ENCODE measurements at places on chromosomes 12 and 14. TPM values are rescaled to one million over a fixed set of nuclear protein-coding genes. Genes with fewer than 3 reads are reported as not detected.
A peak's percentile ranks its signal among the peaks of the same experiment; 100 is the strongest.

GRCh38 chr12:52612431-52613383, 5.7 kb downstream of the KRT73 start:
- DNase-seq: no peak

The GOLGA5 gene
- total RNA-seq: 41.7 TPM

DNA sequence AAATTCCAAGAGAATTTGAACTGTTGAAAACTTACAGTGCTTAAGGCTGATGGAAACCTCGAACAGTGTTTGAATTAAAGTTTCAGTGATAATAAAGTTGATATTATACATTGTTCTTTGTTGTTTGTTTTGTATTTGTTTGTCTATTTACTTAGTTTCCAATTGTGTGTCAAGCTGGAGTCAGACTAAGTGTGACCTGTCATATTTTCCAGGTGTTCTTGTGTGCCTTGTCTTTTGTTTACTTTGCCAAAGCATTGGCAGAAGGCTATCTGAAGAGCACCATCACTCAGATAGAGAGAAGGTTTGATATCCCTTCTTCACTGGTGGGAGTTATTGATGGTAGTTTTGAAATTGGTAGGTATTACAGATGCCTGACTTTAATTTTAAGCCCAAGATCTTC, 6.0 kb downstream of the SLCO1C1 start:
- no peak for DNase-seq

- DNase-seq: no peak
Observed at GRCh38 chr14:48125654-48126053, 450.2 kb upstream of the MDGA2 start.

The MYH6 gene
- not detected for total RNA-seq

DNA sequence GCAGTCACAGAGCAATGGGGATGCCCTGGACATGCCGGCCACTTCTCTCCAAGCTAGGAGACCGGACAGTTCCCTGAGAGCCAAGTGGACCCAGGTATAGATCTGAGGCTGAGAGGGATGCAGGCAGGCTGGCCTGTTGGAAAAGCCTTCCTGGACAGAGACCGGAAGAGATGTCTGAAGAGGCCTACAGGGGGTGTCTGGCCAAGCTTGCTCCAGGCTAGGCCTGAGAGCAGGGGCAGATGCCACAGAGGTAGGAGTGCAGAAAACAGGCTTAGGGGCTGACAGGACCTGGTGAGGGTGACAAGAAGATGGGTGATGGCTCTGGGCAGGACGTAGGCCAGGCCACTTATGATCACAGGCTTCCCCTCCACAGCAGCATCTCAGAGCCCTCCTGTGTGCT, 30.2 kb downstream of the ARL6IP4 start:
- DNase-seq: no peak

DNA sequence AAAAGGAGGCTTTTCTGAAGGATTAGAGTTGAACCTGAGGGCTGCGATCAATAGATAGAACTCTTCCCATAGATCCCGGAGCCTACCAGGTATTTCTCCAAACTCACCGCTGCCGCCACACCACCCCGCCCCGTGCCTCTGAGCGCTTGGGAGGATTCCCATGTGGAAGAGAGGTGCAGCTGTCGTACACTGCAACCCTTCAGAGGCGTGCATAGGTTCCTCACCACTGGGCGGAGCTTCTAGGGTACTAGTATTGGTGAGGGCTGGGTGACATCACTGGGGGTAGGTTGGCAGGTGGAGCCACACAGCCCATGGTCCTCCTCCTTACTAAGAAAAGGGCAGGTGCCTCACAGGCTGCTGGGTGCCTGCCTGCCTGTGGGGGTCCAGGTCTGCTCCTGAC, 127.0 kb downstream of the TSPAN9 start:
- no peak for DNase-seq

DNA sequence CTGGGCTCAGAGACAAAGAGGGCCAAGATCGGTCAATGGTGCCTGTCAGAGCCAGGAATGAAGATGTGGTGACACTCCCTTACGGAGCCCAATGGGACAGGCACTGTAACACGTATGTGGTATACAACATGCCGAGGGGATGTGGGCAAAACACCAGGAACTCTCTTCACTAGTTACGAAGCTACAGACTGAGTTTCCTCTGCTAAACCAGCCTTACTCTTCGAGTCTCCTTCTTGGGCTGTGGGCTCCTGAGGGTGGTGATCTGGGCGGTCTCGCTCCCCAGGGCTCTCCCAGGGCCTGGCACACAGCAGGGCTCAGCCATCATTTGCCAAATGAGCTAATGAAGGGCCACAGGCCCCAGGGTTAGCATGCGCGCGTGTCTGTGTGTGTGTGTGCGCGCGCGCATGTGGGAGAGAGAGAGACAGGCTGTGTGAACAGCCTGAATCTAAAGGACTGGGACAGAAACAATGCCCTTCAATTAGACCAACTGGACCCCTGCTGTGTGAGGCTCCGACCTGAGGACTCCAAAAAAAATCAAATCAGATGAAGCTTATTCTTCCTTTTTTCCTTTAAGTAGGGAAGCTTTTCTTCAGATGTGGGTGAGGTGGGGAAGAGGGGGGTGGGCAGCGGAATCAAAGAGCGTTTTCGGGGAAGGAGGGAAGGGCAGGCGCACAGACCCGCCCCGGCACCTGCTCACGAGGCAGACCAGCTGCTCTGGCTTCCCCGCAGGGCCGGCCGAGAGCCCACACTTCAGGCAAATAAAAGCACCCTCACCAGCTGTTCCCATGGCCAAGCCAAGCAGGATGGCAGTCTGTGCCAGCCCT, 42.5 kb downstream of the CCDC88C start:
- no peak for DNase-seq

- DNase-seq: no peak
Observed at GRCh38 chr12:26043135-26044006, 81.5 kb downstream of the BHLHE41 start.

The NTF3 gene
- not detected for total RNA-seq

DNA sequence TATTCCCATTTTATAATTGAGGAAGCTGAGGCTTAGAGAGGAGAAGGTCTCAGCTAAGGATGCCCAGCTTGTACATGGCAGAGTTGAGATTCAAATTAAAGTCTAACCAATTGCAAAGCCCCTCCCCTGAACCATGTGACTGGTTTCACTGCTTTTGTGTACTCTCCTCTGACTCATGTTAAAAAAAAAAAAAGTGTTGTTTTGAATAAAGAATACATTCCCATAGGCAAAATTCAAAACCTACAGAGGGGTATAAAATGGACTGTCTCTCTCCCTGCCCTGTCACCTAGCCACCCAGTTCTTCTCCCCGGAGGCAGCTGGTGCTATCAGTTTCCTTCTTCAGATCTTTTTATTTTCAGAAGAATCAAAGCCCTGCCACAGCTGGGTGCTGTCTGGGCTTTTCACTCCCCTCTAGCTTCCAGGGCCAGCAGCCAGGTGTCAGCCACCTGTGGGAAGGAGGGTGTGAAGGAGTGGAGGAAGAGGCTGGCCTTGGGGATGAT, 5.4 kb downstream of the PSMD9 start:
- peak; percentile 31 for DNase-seq

DNA sequence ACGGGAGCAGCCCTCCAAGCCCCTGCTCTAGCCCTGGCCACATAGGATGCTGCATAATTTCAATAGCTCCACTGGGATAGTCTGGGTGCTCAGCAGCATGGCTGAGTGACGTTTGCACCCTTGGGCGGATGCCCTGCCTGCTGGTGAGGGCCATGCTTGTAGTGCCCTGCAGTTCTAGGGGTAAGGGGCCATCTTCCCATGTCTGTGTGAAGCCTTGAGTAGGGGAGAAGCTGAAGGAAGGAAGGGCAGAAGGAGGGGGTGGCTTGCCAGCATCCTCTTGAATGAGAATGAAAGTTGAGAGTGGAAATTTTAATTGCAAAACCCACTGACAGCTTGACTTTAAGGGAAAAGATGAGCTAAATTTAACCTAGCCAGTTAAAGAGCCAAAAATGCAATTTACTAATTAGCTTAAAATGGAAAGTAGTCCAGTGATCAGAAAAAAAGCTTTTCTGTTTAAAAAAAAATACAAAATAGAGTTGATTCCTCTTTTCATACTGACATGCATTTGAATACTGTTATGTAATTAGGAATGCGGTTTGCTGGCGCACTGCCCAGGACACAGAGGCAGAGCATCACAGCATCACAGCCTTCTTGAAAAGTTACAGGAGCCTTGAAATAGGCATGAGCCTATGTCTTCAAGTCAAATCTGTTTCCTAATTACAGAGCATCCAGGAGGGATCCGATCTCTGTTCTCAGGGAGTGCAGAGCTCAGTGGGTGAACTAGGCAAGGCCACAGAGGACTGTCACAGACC, 18.5 kb upstream of the EML1 start:
- no peak for DNase-seq

DNA sequence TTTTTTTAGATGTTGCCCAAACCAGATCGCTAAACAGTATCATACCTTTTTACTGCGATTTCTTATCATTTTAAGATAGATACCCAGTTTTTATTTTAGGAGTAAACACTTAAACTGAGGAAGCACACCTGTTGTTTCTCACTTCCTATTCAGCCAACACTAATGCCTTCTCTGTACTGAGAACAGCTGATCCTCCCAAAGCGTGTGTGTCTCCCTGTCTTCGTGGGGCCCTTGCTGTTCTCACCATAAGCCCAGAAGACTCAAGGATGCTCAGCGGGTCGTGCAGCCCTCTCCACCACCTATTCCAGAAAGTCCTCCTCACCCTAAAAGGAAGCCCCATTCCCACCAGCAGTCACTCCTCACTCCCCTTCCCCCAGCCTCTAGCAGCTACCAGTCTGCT, 14.8 kb downstream of the PPP2R5C start:
- DNase-seq: no peak

DNA sequence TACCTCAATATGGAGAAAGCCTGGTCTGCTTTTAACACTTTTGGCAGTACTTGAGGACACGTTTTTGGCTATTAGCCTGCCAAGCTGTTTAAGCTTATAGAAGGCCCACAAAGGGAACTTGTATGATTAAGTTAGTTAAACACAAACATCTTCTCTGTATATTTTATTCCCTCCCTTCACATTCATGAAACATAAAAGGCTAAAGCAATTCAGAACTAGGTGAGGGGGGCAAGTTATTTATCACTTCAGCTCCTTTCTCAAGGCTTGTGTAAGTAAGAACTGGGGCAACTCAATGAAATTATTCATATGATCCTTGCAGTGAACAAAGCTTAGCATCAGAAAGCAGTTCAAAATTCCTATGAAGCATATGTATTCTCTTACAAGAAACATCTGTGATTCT, 7.5 kb downstream of the PRICKLE1 start:
- DNase-seq: no peak

The PROX2 gene
- not detected for total RNA-seq

The CLEC4C gene
- total RNA-seq: not detected

GRCh38 chr12:57895389-57896114, 45.8 kb upstream of the ATP23 start:
- DNase-seq: no peak

GRCh38 chr12:100114574-100114973, 28.1 kb downstream of the BLTP3B start:
- no peak for DNase-seq

The NDRG2 gene
- 3.4 TPM for total RNA-seq

DNA sequence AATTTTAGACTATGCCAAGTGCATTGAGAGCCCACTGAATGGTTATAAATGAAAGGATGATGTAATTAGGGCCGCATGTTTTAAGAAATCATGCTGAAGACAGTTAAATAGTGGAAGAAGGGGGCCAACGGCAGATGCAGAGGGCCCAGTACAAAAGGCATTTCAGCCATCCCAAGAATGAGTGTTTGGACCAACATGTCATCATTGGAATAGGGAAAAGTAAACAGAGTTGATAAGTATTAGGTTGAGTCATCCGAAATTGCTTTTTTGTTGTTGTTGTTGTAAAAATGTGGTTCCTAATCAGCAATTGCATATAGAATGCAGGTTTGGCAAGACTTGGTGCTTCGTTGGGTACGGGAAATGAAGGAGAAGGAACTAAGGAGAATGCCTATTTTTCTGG, 29.5 kb downstream of the BMP4 start:
- DNase-seq: no peak

DNA sequence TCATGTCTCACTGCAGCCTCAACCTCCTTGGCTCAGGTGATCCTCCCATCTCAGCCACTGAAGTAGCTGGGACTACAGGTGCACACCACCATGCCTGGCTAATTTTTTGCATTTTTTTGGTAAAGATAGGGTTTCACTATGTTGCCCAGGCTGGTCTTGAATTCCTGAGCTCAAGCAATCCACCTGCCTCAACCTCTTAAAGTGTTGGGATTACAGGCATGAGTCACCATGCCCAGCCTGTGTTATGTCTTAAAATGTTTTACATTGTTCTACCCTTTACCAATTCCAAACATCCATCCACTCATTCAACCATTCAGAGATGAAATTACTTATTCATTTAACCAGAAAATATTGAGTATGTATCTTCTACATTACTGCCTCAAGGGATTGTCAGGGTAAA, 111.6 kb upstream of the BTG1 start:
- DNase-seq: no peak

GRCh38 chr14:54797556-54797955, 105.1 kb downstream of the GCH1 start:
- no peak for DNase-seq

All from NCI-H460 (cell line).